ENCODE measurements at places on chromosomes 12 and 14.

DNA sequence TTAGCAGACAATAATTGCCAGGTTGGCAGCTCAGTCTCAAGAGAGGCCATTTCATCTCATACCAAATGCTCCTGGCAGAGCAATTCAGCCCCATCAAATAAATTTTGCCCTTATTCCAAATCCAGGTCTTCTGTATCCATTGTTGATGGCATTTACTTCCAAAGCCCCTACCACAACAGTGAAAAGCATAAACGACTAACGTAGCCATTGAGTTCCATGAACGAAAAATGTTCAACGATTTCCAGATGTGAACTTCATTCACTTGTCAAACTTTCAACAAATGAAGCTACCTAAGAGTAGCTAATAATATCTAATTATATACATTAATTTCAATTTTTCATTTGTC is 3.0 kb upstream of the GCN1 start:
- DNase-seq, result no peak

- no peak for DNase-seq
Observed at GRCh38 chr14:44163946-44164345, 343.1 kb downstream of the FSCB start.

GRCh38 chr14:81423504-81423903 is 23.4 kb upstream of the STON2 start:
- no peak for DNase-seq

- DNase-seq, result no peak
Observed at GRCh38 chr14:104147346-104148125, 9.1 kb downstream of the KIF26A start.

DNA sequence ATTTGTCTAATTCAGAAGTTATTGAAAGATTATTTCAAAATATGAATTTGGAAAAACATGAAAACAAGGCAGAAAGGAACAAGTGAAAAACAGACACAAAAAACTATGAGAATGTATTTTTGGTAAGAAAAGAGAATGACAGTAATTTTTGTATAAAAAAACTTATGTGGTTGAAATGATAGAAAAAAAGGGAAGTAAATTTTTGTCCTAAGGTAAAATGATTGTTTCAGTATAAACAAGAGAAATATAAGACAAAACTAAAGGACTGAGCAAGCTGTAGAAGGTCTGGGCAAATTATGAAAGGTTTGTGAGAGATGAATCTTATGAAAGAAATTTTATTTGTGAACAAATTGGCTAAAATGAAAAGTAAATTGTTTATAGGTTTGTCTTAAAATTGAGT is 44.6 kb downstream of the CEP83 start:
- no peak for DNase-seq

- no peak for DNase-seq
Observed at GRCh38 chr14:55807053-55807880, 227.3 kb downstream of the KTN1 start.

- no peak for DNase-seq
Observed at GRCh38 chr14:22600027-22600426, 1.9 kb downstream of the ABHD4 start.

- DNase-seq, result no peak
Observed at GRCh38 chr12:71270057-71270456, 112.3 kb upstream of the TSPAN8 start.

DNA sequence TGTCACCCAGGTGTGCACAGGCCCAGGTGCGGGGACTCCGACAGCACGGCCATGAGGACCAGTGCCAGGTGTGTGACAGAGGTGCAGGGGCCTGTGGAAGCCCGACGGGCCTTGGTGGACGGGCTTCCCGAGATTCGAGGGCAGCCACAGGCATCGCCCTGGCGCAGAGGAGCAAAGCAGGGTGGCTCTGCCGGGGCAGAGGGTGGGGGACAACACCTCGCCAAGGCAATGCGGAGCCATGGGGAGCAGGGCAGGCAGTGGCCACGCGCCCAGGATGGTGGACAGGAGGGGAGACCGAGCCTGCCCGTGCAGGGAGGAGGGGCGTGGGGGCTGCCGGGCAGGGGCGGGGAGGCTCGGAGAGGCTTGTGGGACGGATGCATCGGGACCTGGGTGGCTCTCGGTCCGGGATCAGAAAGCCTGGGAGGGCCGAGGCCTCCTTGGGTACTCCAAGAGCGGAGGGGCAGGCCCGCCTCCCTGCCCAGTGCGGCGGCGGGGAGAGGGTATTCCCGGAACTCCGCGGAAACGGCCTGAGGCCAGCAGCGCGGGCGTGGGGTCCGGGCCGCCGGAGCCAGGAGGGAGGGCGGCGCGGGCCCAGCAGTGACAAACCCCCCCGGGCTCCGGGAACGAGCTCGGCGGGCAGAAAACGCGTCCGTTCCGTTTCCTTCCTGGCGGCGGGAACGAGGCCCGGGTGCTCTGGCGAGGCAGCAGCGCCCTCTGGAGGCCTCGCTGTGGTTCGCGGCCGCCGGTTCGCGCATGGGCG is 1.6 kb downstream of the TMEM121 start:
- peak; percentile 69 for DNase-seq

DNA sequence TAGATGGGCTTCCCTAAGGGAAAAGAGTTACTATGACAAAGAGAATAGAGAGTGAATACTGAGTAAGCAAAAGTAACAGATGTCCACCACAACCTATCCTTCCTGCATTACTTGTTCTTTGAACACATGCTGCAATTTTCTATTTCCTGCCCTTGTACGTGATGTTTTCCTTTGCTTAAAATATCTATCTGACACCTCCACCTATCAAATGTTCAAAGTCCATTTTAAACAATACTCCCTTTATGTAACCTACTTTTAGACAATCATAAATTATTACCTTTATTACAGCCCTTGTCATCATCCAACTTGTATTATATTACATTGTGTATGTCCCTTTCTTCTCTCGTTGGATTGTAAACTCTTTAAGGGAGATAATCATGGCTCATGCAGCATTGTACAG is 147.2 kb upstream of the DYRK2 start:
- DNase-seq, result no peak

GRCh38 chr12:26941215-26941594 is 2.9 kb downstream of the FGFR1OP2 start:
- no peak for DNase-seq

- no peak for DNase-seq
Observed at GRCh38 chr12:89884952-89885351, 176.3 kb upstream of the ATP2B1 start.

- DNase-seq, result no peak
Observed at GRCh38 chr14:97178781-97179180, 381.6 kb downstream of the VRK1 start.

DNA sequence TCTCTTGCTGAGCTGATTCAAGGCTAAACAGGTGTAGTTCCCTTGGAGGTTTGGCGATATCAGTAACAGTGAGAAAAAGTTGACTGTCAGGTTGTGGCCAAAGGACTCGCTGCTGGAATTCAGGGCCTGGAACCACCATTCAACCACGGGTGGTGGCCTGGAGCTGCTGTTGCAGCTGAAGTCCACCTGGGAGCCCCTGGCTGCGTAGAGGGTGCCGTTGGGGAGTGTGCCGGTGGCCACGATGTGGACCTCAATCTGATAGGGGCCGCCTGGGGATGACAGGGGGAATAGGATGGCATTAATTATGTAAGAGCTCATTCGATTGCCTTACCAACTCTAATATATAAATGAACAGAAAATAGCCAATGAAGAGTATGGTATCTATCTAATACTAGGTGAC is 21.2 kb upstream of the WSB2 start:
- DNase-seq, result no peak

DNA sequence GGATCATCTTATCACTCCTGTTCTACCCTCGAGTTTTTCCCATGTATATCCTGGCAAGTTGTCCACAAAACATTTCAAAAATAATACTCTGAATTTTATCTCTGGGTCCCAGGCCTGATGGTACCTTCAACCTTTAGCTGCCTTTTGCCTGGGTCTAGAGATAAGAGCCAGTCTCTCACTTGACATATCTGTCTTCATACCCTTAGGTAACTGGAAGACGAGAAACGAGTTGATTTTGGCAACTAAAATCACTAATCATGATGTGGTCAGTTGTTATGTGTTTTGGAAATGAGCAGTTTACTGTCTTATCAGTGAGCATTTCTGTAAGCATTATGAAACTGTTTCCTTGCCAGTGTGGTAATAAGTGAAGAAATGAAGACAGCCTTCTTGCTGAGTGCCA is 6.3 kb downstream of the RNF10 start:
- DNase-seq, result no peak

GRCh38 chr14:98743536-98743935 is 528.5 kb downstream of the BCL11B start:
- no peak for DNase-seq

DNA sequence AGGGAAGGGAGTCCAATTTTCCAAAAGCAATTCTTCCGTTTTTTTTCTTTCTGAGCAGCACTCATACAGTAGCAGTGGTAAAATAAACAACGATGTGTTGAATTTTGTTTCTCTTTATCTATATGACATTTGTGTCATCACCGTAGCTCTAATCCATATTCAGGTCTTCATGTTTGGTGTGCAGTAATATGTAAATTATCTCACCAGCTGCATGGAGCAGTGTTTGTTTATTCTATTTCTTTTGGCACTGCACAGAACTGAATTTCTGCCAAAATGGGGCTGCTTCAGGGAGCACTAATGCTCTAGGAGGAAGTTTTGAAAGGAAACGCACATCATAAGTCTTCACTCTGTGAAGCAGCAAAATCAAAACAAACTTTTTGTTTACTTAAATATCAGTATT is 130.0 kb upstream of the NPAS3 start:
- DNase-seq, result no peak

GRCh38 chr12:64608901-64609535 is 1.3 kb upstream of the RASSF3 start:
- peak; percentile 17 for DNase-seq

GRCh38 chr14:92740440-92740839 is 8.0 kb downstream of the LGMN start:
- no peak for DNase-seq

DNA sequence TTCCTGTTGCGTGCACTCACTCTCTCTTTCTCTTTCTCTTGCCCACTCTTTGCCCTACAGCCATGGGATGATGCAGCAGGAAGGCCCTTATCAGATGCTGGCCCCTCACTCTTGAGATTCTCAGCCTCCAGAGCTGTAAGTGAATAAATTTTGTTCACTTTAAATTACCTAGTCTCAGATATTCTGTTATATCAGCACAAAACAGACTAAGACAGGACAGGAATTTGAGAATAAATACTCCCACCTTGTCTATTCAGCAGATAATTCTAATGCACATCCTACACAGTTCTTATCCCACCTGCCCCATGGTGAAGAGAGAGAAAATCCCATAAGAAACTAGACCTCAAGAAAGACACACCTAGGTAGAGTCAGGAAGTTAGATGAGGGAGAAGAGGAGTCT is 25.8 kb upstream of the G2E3 start:
- no peak for DNase-seq

GRCh38 chr14:69711065-69711464 is 55.9 kb upstream of the SRSF5 start:
- DNase-seq, result no peak

GRCh38 chr12:1504895-1505311 is 89.5 kb downstream of the FBXL14 start:
- no peak for DNase-seq

- DNase-seq, result no peak
Observed at GRCh38 chr12:51505360-51506105, 80.9 kb downstream of the SLC4A8 start.

- DNase-seq, result no peak
Observed at GRCh38 chr12:123284669-123285068, 13.0 kb upstream of the CDK2AP1 start.

GRCh38 chr14:50320283-50320682 is 8.2 kb downstream of the DMAC2L start:
- no peak for DNase-seq

Measured in stimulated activated CD4-positive, alpha-beta T cell treated with anti-CD3 and anti-CD28 coated beads, Interleukin-15, amount 100 ng/mL, for 1 hour (primary cell).